ENCODE measurements at places on chromosomes 12 and 14. TPM values are rescaled to one million over a fixed set of nuclear protein-coding genes. Genes with fewer than 3 reads are reported as not detected.

DNA sequence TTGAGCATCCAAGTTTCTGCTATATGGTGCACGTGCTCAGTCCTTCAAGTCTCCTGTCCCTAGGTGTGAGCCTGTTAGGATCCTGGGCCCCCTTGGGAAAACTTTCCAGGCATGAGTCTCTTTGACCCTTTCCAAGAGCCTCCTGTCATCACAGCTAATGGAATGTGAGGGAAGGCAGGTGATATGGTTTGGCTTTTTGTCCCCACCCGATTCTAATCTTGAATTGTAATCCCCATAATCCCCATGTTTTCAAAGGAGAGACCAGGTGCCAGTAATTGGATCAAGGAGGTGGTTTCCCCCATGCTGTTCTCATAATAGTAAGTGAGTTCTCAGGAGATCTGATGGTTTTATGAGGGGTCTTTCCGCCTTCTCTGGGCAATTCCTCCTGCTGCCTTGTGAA lies 265.5 kb downstream of the ATP23 start:
- DNase-seq, result no peak

DNA sequence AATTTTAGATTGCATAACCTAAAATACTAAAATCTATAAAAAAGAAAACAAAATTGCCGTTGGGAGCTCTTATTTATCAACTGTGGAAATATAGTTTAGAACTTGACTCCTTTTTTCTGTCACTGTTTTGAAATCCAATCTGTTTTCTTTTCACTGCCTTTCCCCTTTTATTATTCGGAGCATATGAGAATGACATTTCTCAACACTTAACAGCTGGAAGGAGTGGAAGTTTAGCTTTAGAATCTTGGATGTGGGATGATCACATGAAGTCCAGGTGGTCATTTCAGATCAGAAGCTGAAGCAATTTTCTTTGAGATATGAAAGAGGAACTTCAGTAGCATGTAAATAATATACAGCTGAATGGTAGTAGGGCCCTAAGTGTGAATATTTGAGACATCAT lies 16.7 kb downstream of the TRHDE start:
- DNase-seq, result no peak

GRCh38 chr12:96099421-96099820 lies 64.0 kb upstream of the LTA4H start:
- no peak for DNase-seq

The RTL1 gene
- not detected for total RNA-seq

The GLS2 gene
- 7.3 TPM for total RNA-seq

DNA sequence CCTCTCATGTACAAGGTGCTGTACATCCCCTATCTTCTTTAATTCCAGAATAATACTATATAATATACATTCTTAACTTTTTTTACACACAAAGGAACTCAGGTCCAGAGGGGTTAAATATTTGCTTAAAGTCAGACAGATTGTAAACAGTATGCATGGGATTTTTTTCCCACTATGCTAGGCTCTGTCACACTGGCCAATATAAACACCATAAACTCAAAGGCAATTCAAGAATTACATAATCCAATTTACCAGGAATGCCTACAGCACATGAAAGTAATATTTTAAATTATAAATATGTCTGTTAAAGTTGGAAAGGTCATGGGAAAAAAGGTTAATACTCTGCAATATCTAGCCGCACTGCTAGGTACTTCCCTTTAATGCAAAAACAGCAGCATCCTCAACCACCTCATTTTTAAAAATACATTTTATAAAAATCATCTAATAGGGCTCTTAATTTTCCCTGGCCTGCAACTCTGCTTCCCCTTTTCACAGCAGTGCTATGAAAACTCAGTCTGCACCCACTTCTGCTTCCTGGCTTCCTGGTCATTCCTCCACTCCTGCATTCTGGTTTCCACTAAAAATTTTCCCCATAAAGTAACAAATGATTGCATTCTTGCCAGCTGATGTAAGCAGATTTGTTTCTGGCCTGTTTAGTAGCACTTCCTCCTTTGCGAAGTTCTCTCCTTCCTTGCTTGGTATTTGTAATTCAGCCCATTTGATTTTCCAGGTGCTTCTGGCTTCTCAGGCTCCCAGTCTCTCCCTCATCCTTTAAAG lies 128.1 kb downstream of the ITPR2 start:
- DNase-seq, result no peak

Measured in activated CD8-positive, alpha-beta T cell treated with anti-CD3 and anti-CD28 coated beads for 36 hours (primary cell).